Mucosa of gallbladder (tissue), 1 donor: ENCODE measurements at places on chromosomes 2 and 18.

DNA sequence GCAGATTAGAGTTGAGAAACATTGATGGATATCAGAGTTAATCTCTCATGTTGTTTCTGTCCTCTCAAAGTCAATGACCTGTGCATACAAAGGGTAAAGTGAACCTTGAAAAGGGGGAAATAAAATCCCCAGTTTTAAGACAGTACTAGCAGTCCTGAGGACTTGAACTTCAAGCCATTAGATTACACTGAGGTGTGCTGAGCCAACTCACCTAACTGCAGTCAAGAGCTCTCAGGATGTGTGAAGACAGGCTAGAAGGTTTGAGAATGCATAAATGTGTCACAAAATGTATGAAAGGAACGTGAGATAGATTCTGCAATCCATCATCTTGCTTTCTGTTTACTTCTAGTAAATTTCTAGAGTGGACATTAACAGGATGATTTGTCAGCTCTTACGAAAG, 35.5 kb downstream of the DOCK10 start:
- no peak for DNase-seq

- DNase-seq = no peak
Measured at GRCh38 chr2:209512971-209513370, 89.1 kb downstream of the MAP2 start.

DNA sequence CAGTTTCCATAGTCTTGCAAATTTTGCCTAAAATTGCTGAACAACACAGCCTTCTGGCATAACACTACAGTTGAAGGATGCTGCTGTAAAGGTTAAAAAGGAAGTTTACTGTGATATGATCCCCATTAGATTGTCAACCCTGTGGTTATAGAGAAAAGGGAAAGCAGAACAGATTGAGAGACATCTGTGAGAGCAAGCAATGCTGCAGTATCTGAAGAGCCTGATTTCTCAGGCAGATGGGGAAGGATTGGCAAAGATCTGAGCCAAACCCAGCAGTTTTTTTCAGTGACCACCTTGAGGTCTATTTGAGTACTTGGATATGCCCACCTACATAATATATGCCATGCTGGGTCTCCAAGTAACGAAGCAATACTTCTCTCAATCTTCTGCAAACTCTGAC, 8.5 kb upstream of the ST8SIA3 start:
- no peak for DNase-seq

DNA sequence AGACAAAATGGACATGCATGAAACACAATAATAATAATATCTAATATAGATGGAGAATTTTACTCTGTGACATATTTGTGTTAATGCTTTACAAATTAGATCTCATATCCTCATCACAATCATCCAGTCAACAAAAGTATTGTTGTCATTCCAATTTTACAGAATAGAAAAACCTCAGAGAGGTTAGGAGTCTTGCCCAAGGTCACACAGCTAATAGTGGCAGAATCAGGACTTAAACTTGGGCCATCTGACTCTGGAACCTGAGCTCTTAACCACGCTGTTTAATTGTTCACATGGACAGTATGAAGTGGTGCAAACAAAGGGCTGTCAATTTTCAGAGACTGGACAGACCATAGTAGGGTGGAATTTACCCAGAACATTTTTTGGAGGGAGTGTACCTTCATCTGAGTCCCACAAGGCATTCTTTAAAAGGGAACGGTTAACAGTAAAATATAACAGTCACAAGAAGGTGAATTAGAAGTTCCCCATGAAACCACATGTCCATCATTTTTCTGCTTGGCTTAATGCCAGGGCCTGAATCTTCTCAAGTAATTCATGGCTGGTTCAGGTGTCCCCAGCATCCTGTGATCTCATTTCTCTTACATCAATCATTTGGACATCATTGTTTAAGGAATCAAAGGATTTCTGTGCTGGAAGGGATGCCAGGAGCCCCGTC, 35.4 kb upstream of the CCDC93 start:
- DNase-seq = no peak

DNA sequence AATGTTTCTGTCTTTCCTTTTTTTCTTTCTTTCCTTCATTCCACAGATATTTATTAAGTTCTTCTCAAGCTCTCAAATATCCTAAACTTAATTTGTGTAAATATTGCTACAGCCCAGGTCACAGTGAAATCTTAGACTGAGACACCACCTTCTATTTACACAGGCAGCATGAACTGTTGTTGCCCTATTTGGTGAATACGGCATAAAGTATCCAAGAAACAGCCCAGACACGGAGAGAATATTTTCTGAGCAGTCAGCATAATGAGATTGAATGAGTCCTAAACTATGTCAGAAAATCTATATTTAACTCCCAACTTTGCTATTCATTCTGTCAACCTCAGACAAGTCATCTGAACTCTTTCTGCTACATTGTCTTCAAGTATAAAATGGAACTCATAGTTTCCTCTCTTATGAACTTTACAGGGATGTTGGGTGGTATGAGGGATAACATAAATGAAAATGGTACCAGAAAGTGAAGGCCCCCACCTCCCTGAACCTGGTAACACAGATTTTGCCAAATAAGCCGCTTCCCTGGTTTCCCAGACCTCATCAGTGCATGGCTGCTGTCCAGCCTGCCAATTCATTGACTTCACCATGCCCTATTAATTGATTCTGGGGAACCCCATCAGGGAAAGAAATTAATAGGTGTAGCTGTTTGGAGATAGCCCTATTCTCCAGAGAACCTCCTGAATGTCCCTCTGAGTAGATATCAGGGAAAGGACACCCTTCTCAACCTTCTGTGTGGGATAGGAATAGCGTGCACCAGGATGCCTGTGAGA, 235.9 kb downstream of the SETBP1 start:
- DNase-seq = no peak

DNA sequence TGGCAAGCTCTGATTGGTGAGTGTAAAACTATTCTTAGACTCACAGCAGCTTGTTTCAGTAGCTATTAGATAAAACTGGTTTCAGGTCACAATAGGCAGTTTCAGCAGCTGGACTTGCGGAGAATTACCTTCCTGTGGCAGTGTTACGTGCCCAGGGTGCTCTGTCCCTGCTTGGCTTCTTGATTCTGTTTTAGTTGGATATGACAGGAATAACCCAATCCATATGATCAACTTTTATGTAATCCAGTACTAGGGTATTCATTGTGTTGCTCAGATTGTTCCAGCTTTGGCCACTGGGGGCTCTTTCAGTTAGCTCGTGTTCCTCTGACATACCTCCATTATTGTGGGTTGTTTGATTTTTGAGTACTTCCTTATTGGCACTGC, 43.1 kb downstream of the INPP4A start:
- no peak for DNase-seq

DNA sequence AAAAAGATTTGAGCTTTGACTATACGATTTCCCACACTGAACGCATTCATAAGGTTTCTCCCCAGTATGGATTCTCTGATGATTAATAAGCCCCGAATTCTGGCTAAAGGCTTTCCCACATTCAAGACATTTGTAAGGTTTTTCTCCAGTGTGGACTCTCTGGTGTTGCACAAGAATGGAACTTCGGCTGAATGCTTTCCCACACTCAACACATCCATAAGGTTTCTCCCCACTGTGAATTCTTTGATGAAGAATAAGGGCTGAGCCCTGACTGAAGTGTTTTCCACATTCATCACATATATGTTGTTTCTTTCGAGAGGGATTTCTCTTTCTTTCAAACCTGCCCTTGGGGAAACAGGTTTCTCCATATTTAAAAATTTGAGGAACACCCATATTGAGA, 6.9 kb downstream of the ZNF24 start:
- DNase-seq = no peak

DNA sequence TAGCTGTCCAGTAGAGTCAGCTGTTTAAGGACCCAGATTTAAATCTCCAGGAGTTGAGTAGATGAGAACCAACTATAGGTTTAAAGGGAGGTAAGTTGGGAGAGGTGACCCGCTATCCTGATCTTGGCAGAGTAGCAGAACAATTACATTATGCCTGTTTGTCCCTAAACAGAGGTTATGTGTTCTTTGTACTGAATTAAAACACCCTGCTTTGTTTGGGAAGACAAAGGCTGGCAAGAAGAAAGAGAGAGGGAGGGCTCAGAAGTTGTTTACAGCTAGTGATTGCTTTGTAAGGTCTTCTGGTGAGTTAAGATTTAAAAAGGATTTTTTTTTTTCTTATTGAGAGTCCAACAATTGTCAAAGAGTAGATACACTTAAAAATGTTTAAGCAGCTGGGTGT, 37.3 kb downstream of the USP14 start:
- no peak for DNase-seq

DNA sequence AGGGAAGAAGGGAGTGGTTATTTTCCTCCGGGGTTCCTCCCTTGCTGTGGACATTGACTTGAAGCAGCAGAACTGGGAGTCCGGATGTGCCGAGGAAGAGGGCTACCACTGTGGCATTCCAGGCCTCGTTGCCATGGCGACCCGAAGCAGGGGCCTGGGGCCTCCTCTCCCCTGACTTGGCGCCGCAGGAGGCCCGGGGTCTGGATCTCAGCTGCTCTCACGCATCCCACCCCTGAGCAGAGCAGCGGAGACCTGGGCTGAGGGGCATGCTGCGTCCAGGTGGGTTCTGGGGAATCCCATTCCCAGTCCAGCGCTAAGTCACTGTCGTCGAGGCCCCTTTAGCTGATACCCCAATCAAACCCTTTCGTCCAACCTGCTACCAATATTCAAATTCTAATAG, 100.2 kb downstream of the BCL11A start:
- DNase-seq = no peak

DNA sequence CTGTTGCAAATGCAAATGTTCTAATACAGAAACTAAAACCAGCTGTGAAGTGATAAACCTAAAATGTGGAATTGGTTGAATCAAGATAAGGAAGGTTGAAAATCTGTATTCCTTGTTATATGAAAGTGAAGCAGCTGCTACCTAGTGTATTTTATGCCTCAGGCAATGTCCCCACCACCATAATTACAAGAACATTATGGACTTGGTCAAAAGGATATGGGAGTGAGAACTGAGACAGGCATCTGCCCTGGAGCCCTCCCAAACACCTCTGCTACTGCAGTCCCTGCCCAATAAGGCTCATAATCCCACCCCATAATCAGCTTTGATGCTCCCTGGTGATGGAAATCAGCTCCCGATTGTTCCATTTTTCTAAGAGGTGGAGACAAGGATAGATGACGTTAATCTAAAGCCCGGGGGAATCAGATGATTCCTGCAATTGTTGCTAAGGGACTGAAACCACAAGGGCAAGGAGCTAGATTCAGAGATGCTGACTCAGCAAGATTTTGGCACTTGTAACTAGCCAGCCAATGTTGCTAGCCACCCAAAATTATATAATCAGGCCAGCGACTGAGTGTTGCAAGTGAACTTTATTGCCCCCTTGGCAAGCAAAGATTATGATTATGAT, 69.5 kb downstream of the EVA1A start:
- DNase-seq = no peak
